H54 (cell line): ENCODE measurements at places on chromosomes 2 and 18.

DNA sequence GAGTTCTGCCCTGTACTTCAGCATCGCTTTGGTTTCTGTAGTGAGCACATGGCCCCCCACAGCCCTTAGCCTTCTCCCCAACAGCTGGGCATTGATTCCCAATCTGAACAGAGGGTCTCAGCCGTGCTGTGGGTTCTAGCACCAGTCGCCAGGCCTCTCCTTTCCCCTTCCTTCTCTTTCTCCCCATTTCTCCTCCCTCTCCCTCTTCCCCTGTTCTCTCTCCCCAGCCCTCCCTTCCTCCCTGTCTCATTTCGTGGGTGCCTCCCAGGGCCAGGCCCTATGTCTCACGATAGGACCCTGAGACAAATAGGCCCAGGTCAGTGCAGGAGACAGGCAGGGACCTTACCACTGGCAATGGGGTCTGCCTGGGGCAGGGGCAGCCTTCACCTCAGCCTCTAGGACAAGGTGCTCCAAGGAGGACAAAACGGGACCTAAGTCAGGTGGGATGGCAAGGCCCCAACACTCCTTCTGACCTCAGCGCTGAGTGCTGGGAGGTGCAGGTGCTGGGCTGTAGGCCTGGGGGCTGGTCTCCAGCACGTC is 143.4 kb upstream of the GPC1 start:
- DNase-seq, result no peak

- no peak for DNase-seq
Measured at GRCh38 chr2:115163572-115163971, 721.1 kb downstream of the DPP10 start.

- DNase-seq, result peak; percentile 63
Measured at GRCh38 chr2:39494784-39495251, 57.7 kb upstream of the MAP4K3 start.

GRCh38 chr2:203175371-203175770 is 63.4 kb upstream of the CYP20A1 start:
- DNase-seq, result no peak

GRCh38 chr2:240136671-240137292 is 677 bp upstream of the COPS9 start:
- DNase-seq, result no peak

- DNase-seq, result no peak
Measured at GRCh38 chr2:187079901-187080300, 230.9 kb upstream of the ZSWIM2 start.

GRCh38 chr2:160871953-160872352 is 288.3 kb upstream of the TANK start:
- no peak for DNase-seq

GRCh38 chr2:239729151-239729550 is 296.0 kb downstream of the NDUFA10 start:
- no peak for DNase-seq

GRCh38 chr2:197138506-197138905 is 172.1 kb downstream of the ANKRD44 start:
- no peak for DNase-seq

DNA sequence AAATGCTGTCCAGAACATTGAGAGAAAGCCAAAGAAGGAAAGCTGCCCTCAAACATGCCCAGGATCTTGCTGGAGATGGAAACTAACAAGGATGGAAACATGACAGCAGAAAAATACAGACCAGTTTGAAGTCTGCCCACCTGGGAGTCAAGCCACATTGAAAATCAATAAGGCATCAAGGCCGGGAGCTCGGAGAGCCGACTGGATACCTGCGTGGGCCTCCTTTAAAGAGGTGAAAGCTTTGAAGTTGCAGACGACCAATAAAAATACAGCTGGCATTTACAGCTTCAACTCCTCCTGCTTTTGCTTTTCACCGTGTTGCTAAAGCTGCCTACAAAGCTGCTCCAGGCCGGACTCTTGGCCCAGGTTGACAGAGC is 279.7 kb downstream of the SRBD1 start:
- no peak for DNase-seq

DNA sequence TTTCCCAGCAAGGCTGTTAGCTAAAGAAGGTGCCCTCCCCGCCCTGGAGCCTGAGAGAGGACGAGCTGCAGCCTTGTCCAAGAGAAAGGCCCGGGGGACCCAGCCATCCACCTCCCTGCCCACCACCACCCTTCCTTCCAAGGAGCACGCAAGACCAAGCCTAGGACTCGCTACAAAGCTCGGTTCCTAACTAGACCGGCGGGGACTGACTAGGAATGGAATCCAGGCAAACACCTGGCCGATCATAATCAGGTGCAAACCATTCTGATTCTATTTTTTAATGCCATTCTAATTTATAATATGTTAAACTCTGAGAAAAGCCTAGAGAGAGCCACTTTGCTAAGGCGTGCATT is 19.7 kb upstream of the TUBB6 start:
- no peak for DNase-seq

DNA sequence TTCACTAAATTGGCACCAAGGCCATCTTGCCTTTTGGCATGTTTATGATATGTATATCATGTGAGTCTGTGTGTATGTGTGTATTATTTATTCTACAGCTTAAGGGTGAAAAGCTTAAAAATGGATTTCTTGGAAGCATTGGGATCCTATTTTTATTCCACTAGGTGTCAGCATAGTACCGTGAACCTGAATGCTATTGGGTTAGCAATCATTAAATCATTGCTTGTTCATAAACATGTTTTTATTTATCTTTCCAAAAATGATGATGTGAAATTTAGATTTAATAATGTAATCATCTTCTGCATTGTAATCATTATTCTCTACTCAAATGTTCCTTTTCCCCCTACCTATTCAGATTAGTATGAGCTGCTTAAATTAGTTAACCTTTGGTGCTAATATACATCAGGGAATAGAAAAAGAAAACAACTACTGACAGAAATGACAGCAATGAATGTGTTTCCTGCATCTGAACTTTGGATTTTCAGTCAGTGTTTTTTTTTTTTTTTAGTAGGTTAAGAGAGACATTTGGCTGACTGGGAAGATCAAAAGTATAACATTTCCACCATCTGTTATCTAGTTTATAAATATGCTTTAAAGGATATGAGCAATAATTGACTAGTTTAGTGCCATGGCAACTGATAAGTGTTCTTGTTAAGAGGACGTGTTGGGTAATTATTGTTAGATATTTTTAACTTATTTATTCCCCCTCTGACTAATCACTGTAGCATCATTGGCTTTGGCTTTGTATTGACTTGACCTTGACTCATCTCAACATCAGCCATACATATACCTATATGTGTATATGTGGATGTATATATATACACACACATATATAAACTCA is 14.1 kb upstream of the ZSWIM2 start:
- no peak for DNase-seq

DNA sequence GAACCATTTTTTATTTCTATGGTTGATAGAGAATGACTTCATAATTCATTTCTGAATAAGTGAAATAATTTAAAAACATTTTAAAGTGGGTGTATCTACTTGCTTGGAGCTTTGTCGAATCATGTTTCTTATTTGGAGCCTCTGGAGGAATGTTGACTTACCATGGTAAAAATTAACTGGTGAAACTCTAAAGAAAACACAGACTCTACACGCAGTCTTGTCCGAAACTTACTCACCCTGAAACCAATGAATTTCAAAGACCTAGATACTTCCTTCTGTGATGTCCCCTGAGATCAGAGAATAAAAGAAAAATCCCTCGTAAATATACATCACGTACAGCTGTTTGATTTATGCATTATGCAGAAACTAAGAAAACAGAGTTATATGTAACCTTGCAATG is 665.2 kb upstream of the NRXN1 start:
- no peak for DNase-seq

GRCh38 chr2:228039752-228040534 is 141.5 kb downstream of the SPHKAP start:
- DNase-seq, result peak; percentile 12

DNA sequence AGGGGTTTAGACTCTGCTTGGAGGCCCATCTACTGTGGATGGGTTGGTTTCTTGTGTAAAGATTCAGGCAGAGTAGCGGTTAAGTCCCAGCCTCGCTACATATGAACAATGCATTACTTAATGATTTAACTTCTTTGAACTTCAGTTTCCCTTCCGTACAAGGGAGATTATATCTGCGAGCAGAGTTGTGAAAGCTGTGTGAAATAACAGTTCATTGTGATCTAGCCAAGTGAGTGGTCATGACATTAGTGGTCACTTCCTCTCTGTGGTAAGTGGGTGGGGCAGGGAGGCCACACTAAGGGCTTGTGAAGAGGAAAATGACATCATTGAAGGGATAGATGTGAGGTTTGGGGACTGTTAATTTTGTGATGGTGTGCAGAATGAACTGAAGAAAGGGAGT is 14.1 kb upstream of the MEX3C start:
- DNase-seq, result no peak

DNA sequence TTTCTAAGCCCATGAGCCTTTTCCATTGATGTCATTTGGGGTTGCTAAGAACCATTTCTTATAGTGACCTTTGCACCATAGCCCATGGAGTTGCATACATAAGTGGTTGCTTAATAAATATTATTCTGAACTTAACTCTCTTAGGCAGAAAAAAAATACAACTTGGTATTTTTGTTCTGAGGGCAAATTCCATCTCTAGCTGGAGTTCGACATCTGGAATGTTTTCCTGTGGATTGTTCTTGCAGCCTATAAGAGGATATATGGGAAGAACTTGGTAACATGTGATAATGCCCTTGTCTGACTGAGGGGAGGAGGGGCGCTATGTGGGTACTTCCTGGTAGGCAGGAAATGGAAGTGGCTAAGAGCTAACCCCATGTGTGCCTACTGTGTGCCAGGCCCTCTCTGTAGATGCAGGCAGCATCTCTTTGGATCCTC is 20.7 kb downstream of the IGFBP2 start:
- DNase-seq, result no peak

GRCh38 chr2:237210763-237211162 is 125.1 kb downstream of the COPS8 start:
- DNase-seq, result no peak
